SHP77 (cell line): ENCODE measurements at places on chromosomes 1 and 21.
A peak's percentile ranks its signal among the peaks of the same experiment; 100 is the strongest.

DNA sequence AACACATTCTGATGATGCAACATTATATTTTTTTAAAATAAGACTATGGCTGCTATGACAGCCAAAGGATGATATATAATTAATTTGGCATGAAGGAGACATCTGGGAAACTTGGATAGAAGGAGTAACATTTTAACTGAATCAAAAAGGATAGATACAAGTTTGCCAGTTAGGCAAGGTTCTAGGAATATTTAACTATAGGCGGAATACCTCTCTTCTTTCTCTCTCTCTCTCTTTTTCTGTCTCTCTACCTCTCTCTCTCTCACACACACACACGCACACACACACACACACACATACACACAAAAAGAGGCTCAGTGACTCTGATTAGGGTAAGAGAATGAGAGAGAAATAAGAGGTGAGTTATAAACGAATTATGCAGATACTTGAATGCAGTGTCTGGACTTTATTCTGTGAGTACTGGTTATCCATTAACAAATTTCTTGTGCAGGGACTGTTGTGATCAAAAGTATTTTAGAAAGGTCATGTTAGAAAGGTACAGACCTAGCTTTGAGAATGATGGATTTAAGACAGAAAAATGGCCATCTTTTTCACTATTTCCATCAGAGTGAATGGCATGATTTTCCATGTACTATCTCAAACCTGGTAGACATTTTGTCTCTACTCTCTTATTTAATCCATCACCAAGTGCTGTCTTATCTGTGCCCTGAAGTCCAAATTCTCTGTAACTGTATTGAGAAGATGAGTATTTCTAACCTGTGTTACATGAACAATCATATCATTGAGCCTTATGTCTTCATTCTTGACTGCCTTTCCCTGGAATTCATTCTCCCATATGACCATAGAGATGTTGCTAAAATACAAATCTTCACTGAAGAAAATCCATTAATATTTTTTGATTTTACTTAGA is 1106.9 kb upstream of the ADGRL4 start:
- no peak for DNase-seq

DNA sequence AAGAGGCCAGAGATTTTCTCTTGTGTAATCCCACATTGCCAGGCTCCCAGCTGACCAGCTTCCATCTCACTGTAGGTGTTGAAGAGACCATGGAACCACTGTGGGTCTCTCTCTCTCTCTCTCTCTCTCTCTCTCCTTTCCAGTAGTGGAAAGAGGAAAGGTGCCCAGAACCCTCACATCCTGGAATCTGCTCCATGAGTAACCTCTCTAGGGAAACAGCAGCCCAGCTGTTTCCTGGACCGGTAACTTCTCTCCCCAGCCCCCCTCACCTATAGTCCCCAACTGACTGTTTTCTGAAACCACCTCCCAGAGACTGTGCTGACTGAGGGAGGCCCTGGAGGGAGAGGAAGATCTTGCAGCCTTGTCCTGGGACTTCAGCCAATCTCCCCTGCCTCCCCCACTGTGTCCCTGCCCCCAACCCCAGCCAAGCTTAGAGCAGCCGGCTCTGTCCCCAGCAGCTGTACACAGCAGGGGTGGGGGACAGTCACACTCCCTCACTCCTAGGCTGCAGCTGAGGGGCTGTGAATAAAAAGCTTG is 20.6 kb upstream of the SLC45A3 start:
- no peak for DNase-seq

DNA sequence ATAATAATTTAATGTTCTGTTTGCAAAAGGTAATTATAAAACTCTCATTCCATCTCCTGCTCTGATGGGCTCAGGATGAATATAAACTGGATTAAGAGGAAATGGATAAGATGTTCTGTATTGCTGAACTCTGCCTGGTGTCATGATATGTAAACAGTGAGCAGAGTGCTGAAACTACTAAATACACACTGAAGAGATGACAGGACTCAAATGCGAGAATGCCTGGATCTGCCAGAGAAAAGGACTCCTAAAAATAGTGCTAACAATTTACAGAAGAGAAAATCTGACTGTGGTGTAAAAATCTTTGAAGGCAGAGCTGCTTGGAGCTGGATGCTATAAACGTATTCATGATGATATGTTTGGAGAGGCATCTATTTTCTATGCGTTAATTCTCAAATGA is 303.2 kb downstream of the RWDD3 start:
- DNase-seq: no peak

DNA sequence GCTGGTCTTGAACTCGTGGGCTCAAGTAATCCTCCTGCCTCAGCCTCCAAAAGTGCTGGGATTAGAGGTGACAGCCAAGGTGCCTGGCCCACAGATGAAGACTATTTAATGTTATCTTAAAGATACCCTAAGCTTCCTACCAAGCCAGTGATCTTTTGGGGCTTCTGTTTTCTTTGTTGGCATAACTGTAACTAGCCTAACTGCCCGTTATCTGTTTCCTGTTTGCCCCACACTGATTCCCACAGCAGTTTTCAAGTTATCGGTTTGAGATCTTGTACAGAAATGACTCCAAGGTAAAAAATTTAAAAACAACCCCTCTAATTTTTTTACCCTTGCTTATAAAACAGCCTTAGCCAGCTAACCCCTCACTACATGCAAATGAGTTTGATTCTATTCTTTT is 12.4 kb downstream of the SELL start:
- no peak for DNase-seq

- peak; percentile 37 for DNase-seq
These were observed 19.9 kb downstream of the INSRR start for GRCh38 chr1:156838972-156839371.

DNA sequence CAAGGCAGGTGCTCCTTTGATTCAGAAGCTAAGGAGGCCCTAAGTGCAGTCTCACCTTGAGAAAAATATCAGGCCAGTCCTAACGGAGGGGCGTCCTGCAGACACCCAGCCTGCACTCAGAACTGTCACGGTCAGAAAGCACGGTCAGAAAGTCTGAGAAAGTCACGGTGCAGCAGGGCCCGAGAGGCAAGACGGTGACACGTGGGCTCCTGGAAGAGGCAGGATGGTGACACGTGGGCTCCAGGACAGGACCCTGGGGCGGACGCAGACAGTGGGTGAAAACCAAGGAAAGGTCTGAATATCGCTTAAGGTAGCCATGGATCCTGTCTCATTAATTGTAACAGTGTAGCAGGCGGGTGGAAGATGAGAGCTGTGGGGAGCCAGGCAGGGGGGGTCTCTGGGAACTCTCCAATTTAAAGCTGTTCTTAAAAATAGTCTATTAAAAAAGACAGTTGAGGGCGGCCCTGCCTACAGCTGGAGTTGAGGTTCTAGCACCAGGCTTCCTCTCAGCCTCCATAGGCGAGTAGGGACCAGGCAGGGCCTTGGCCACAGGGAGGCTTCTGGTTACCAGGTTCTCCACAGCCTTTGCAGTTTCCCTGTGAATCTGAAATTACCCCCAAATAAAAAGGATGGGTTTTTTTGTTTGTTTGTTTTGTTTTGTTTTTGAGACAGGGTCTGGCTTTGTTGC is 65.2 kb downstream of the FAAP20 start:
- no peak for DNase-seq

GRCh38 chr1:219347921-219348391 is 174.3 kb downstream of the LYPLAL1 start:
- peak; percentile 67 for DNase-seq

DNA sequence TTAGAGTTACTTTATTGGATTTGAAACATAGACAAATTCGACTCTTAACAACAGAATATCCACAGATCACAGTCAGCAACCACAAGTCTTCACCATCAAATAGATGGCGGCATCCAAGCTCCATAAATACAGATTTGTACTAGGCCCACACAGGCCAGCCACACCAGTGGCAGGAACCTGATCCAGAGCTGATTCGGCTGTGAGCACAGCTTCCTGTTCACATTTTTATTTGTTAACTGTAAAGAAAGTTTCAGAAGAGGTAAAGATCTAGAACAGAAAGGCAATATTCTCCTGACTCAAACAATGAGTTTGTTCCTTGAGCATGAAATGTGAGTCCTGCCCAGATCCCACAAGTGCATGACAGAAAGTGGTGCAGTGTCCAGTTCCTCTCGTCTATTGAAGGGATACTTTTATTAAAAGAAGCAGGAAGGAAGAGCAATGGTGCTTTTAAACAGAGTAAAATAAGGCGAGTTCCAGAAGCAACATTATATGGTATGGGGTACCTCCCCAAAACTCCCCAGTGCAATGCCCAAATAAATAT is 205.8 kb downstream of the SLC45A1 start:
- no peak for DNase-seq

GRCh38 chr1:66012106-66012784 is 219.6 kb downstream of the PDE4B start:
- DNase-seq: no peak

DNA sequence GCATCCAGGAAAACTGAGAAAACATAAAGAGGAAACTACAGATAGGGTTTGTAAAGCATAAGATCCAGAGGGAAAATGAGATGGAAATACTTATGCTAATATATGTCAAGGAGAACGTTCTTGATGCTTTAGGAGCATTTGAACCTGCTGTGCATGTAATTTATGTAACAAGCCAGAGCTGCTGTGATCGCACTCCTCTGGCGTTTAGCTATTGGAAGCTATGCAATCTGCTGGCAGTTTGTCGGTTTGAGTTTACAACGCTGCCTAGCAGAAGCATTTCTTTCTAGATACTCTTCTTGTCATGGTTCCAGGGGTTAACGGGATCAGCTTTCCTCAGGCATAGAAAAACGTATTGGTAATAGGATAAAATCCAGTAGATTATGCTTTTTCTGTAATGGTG is 182.7 kb downstream of the KCNH1 start:
- no peak for DNase-seq

DNA sequence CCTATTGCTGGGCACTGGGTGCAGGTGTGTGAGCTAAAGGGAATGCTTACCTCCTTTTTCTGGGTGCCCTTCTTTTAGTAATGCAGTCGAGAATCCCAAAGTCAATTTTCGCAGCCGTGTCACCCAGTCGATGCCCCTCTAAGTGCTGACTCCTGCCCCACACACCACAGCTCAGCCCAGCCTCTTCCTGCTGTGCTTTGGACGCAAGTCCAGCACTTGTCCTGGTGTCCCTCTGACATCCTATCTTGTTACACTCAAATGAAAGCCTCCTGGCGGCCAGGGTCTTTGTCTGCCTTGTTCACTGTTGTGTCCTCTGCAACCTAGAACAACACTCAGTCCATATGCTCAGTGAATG is 58.5 kb upstream of the RUNX3 start:
- DNase-seq: no peak

- no peak for DNase-seq
These were observed 7.0 kb downstream of the DYRK1A start for GRCh38 chr21:37373539-37373938.

GRCh38 chr1:24536391-24536840 is 19.5 kb upstream of the NCMAP start:
- DNase-seq: no peak

- DNase-seq: peak; percentile 54
These were observed 25.2 kb downstream of the ARHGEF10L start for GRCh38 chr1:17564458-17565393.

DNA sequence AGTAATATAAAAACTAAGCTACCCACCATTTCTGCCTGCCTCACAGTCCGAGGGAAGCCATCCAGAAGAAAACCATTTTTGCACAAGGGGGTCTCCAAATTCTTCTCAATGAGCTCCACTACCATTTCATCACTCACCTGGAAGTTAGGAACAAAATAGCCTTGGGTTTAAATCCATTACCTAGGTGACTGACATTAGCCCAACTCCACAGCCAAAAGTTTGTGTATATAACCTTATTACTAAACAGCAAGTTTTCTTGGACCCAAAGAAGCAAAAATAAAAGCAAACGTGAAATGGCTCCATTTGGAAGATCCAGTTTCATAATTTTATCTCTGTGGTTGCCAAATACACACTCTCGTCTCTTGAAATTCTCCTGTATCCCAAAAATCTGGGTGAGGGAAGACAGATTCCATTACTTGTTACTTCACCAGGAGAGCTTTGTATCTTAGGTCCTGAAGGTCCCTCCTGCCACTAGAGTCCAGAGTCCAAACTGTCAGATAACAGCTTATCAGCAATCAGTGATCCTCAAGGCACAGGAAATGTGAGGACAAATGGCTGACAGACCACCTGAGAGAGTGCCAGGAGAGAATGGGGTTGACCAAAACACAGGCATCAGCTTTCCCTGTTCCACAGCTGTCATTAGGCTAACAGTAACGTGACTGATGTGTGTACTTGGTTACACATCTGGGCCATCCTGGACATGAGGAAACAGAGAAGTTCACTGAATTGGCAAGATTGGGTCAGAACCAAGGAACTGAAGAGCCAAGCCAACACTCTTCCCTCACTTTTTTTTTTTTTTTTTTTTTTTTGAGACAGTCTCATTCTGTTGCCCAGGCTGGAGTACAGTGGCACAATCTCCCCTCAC is 14.9 kb downstream of the AK2 start:
- no peak for DNase-seq

GRCh38 chr1:44851308-44851707 is 8.3 kb upstream of the PTCH2 start:
- DNase-seq: no peak

DNA sequence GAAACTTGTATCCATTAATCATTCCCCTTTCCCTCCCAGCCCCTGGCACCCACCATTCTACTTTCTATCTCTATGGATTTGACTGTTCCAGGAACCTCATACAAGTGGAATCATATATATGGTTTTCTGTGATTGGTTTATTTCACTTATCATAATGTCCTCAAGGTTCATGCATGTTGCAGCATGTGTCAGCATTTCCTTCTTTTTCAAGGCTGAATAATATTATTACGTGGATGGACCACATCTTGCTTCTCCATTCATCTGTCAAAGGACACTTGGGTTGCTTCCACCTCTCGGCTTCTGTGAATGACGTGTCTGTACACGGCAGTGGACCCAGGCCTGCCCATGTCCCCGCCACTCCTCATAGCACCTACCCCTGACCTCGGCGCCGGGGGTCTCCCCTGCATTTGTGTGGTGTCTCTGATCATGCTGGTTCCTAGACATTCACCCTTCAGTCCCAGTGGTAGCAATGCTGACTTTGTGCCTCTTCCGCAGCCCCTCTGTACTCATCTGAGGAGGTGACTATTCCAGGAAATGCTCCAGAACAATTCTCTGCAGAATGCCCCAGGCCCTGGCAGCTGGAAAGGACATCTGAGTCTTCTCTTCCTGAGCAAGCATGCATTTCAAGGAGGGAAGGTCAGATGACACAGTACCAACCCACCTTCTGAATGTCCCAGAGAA is 136.9 kb downstream of the PSMG1 start:
- no peak for DNase-seq

DNA sequence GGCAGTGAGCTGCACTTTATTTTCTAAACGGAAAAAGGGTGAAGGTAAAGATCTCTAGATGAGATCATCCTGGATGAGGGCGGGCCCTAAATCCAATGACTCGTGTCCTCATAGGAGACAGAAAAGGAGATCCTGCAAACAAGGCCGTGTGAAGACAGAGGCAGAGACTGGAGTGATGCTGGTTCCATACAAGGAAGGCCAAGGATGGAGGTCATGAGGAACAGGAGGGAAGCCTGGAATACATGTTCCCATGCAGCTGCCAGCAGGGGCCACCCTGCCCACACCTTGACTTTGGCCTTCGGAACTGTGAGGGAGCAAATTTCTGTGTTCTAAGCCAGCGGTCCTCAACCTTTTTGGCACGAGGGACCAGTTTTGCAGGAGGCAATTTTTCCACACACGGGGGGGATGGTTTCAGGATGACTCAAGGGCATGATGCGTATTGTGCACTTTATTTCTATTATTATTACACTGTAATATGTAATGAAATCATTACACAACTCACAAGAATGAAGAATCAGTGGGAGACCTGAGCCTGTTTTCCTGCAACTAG is 94.3 kb downstream of the PSMG1 start:
- DNase-seq: no peak
